NCI-H510A treated with DMSO at 0.1 percent for 48 hours (cell line): ENCODE measurements at places on chromosomes 12 and 14.

DNA sequence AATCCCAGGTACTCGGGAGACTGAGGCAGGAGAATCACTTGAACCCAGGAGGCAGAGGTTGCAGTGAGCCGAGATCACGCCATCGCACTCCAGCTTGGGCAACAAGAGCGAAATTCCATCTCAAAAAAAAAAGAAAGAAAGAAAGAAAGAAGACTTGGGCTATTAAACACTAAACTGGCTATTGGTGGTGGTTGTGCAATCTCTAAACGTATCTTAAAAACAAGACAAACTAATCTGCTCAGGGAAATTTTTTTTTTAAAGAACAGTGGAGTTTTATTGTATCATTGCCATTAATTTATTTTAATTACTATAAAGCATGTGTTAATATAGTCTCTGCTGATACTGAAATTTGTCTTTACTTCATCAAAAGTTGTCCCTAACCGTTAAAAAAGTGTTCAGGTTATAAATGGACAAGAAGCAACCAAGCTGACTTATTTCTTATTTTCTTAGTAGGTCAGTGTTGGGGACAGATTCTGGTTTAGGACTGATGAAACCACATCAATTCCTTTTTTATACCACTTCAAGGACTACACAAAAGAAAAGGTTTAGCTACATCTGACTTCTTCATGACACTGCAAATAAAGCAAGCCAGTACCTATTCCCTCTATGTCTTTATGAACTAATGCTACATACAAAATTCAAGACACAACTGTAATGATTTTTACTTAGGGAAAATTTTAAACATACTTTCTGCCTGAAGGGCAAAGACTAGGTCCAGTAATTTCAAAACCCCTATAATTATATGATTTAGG, 68.7 kb upstream of the KRAS start:
- DNase-seq: no peak

DNA sequence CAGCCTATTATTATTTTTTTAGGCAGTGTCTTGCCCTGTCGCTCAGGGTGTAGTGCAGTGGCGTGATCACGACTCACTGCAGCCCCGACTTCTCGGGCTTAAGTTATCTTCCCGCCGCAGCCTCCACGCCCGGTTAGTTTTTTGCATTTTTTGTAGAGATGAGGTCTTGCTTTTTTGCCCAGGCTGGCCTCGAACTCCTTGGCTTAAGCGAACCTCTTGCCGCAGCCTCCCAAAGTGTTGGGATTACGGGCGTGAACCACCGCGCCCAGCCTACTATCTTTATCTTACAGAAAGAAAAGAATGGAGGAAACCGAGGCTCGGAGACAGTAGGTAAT, 507 bp upstream of the PTPN11 start:
- no peak for DNase-seq

DNA sequence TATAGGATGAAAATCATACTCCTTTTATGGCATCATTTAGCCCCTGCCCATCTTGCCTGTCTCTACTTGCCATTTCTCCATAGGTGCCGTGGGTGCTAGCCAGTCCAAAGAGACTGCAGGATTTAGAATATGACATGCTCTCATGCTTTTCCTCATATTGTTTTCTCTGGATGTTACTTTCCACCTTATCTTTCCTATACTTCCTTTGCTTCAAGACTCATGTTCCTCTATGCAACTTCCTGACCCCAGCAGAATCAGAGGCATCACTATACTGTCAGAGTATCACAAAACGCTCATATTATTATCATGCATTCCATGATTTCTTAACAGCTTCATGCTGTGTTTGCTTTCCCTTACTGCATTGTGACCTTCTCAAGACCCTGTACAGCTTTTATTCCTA, 220.8 kb upstream of the ABCD2 start:
- no peak for DNase-seq

- no peak for DNase-seq
Measured at GRCh38 chr12:57145460-57146059, 1.9 kb downstream of the LRP1-AS start.

DNA sequence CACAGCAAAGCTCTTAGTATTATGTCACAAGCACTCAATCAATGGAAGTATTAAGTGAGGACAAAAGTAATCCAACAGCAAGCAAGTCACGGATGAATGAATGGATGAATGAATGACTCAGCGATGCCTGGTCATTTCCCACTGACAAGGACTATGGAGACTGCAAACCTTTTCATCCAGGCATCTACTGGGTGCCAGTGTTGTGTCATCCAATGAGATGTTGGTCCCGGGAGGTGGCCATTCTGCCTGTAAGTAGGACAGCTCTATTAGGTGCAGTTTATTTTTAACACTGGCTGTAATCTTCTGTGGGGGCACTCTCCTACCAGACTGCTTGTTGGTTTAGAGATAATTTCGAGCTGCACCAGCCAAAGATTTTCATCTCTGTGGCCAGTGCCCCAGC, 39.4 kb downstream of the STAB2 start:
- DNase-seq: no peak

DNA sequence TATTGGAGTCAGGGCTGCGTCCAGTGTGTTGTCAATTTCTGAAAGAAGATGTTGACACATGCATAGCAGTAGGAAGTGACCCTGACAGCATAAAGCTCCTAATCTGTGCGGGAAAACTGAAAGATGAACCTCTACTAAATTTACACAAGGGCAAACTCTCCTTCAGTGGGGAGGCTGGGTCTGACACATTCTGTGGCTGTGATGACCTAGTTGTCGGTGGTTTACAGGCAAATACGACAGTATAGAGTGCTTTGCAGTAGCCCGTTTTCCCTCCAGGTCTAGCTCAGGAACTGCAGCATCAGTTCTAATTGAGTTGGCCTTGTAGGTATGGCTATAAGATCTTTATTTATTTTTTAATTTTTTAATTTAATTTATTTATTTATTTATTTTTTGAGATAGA, 14.8 kb upstream of the GABARAPL1 start:
- DNase-seq: no peak

DNA sequence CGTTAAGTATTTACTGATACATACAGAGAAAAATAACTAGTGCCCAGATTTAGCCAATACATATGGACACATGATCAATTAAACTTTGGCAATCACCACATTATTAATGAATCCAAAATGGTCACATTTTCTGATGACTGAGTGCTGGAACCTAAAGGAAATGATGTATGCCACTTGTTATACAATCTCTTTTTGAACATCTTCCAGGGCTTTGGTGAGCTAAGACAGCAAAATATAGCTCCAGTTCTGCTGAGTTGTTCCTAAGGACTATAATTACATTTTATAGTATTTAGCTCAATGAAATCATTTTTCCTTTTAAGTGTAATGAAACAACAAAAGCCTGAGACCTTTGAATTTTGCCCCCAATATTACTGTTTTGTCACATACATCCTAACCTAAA, 329.1 kb upstream of the ATP2B1 start:
- DNase-seq: no peak

DNA sequence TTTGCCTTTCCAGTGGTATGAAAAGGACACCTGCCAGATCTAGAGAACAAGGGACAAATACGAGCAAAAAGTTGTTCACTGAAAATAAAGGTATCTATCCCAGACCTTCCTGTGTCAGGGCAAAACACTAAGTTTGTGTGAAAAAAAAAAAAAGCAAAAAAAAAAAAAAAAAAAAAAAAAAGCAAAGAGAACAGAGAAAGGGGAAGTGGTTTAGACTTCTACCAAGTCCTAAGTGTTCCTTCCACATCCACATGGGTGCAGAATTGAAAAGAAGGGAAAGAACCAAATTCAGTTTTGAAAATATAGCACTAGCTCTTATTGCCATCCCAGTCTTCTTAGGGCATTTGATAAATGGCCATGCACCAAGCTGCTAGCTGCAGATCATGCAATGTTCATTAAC, 41.7 kb downstream of the ZCRB1 start:
- no peak for DNase-seq

DNA sequence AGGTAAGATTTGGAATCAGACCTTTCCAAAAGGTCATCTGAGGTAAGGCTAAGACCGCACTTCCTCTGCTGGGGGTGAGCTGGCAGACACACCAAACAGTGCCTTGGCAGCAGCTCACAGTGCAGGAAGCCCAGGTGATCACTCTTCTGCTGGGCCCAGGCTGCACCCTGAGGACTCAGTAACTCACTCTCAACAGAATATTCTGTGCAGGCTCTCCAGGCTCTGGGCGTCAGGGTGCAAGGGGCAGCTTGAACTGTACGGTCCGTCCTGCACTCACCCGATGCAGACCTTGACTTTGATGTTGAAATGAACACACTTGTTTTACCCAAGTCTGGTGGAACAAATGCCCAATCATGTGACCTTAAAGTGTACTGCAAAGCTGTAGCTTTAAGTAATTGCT, 6.0 kb downstream of the ALKBH2 start:
- DNase-seq: no peak

GRCh38 chr12:126780343-126780742, 1486.6 kb upstream of the TMEM132C start:
- no peak for DNase-seq

DNA sequence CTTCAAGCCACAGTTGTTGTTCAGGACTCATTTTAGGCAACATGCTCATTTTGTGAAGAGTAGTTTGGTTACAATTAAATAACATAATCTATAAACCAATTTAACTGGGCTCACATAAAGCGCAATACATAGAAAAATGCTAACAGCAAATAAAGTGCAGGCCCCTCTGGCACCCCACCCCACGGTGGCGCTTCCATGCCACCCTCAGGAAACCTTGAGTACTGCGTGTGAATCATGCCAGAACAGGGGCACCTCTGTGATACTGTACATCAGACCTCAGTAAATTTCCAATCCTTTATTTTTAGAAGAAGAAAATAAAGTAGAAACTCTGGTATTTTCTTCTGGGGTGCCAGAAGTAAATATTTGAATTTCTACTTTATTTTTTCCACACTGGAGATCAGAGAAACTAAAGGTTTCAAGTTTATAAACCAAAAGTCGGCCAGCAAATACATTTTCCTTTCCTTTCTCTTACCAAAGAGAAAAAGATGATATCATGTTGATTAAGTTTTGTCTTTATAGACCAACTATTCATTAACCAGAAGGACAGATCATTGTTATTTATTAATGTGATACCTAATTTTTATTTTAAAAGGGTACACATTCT, 316.8 kb downstream of the PAWR start:
- peak; percentile 28 for DNase-seq

GRCh38 chr14:106530423-106531107, 1004.2 kb downstream of the TMEM121 start:
- no peak for DNase-seq

GRCh38 chr12:124968656-124969055, 20.3 kb downstream of the DHX37 start:
- no peak for DNase-seq

GRCh38 chr12:131313635-131314034, 359.9 kb downstream of the ADGRD1 start:
- no peak for DNase-seq

GRCh38 chr12:5371631-5372030, 60.3 kb upstream of the NTF3 start:
- no peak for DNase-seq

- DNase-seq: no peak
Measured at GRCh38 chr14:54333511-54333910, 63.3 kb upstream of the CDKN3 start.

- DNase-seq: no peak
Measured at GRCh38 chr14:88473791-88474190, 81.0 kb downstream of the PTPN21 start.

DNA sequence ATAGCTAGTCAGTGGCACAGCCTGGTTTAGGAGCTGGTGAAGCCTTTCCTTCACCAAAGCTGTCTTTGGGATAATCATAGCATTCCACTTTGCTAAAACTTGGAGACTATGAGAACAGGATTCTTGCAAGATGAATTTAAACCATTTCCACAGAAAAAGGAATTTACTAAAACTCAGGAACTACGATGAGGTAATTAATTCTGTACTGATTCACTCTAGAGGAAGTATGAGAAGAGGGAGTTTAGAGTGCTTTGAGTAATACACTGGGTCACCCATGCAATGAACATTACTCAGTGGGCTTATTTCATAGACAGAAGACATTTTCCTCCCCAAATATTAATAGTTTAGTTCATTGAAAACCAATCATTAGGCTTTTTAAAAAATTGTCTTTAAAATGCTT, 73.0 kb downstream of the RMST start:
- DNase-seq: no peak

- no peak for DNase-seq
Measured at GRCh38 chr12:104676636-104677035, 219.9 kb downstream of the CHST11 start.

- DNase-seq: no peak
Measured at GRCh38 chr12:106750524-106750923, 24.0 kb upstream of the RIC8B start.

GRCh38 chr14:73258076-73258475, 20.8 kb downstream of the PAPLN start:
- no peak for DNase-seq

DNA sequence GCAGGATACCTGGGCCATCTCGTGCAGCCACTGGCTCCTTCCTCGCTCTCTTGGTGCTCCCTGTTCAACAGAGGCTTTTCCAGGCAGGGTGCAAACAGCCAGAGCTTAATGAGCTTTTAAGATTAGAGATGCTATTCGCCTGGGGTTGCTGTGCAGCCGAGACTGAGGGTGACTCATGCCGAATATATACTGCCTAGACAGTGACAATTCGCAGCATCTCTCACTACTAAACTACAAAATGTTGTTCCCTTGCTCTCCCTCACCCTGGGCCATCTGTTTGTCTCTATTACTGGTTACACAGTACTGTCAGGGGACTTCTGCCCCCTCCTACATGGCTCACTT, 26.0 kb upstream of the TESC start:
- DNase-seq: no peak

DNA sequence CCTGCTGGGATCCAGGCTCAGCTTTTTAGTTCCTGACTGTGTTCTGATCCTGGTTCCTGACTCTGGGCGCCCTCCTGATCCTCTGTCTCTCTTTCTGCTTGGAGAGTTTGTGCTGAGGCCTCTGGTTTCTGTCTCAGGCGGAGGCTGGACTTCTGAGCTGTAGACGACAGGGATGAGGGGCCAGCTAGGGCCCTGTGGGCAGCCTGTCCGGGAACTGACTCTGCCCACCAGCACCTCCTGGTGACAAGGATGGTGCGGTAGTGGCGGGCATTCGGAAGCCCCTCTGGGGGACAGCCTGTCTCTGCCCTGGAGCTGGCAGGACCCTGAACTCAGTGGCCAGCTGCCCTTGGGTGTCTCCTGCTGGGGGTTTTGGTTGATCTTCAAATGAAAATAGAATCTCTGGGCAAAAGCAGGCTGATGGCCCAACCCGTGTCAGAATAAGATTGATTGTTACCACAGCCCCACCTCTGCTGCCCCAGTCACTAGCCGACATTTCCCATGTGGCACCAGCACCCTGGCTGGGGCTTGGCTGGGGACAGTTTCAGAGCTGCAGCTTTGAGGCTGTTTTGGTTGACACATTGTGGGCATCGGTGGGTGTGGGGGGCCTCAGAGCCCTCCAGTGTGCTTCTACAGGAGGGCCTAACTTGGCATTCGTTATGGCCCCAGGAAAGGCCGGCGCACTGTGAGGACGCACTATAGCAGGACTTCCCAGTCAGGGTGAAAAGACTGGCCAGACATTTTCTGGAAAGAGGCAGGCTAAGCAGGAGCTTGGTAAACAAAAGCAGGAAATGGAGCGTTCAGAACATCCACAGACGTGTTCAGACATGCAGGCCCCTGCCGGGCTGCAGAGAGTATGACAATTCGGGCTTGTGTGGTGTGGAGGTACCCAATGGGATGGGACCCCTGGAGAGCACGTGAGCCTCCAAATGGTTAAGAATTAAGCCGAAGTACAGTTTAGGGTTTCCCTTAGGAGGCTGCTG, 16.2 kb downstream of the KRT80 start:
- DNase-seq: peak; percentile 93
